Activated T-cell treated with anti-CD3 and anti-CD28 coated beads for 1 hour (primary cell): ENCODE measurements at places on chromosomes 11 and 22.

- no peak for DNase-seq
These were observed 921.4 kb upstream of the CNTN5 start for GRCh38 chr11:98099371-98099770.

GRCh38 chr11:1853376-1854131 lies 670 bp downstream of the LSP1 start:
- DNase-seq = no peak

DNA sequence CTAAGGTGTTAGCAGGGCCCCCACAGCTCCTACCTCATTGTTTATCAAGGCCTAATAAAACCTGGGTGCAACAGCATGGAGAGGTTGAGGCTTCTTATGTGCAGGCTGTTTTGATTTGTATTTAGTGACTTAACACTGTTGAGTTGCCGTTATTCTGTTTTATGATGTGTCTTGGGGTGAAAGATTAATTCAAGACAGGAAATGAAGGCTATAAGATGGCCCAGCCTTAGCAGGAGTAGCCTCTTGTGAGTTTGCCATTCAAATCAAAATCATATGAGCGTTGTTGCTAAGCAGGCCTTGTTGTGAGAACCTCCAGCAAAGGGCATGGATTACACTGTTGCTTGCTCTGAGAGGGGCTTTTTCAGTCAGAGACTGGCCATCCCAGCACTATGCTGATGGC lies 31.8 kb downstream of the MICAL2 start:
- no peak for DNase-seq

DNA sequence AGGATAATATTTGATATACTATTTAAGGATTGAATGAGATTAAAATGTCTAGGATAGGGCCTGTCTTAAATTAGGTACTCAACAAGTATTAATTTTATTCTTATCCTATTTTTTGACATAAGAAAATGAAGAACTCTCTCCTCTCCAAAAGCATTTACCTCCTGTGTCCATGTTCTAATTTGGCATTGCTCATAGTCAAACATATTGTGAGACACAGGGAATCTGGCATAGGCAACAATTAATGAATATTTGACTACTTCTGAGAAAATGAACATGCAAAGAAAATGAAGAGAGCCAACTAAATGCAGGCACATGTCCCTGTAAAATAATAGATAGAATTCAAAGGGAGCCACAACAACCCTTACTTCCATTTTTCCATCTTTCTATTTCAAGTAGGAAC lies 198.5 kb upstream of the C11orf87 start:
- DNase-seq = no peak

DNA sequence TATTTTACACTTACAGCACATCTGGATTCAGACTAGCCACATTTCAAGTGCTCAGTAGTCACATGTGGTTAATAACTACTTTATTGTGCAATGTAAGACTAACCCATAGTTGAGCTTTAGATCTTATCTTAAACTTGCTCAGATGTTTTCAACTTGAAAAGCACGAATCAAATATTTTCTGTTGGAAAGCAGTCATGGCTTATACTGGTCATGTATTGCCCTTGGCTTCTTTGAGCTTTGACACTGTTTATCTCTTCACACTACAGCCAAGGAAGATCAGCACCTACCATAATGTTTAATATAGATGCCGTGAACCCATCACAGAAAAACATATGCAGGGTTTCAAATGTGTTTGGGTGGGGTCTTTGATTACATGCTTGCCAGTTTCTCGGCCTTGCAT lies 4.4 kb downstream of the RBX1 start:
- no peak for DNase-seq

- DNase-seq = no peak
These were observed 1.1 kb upstream of the RIN1 start for GRCh38 chr11:66337103-66337899.

DNA sequence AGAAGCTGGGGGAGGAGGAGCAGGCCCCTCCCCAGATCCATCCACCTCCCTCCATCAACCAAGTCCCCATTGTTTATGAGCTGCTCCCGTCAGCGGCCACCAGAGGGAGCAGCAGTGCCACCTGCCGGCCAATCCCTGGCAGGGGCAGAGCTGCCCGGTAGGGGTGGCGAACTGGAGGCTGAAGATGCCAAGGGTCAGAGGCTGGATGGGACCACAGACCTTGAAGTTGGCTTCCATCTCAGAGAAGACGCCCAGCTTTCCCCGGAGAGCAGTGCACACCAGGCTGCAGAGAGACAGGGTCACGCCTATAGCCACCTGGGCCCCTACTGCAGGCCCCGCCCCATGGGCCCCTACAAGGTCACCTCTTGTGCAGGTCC lies 3.6 kb downstream of the FIBP start:
- DNase-seq = peak; percentile 73
